ENCODE measurements at places on chromosomes 6 and 20. TPM values are rescaled to one million over a fixed set of nuclear protein-coding genes. Genes with fewer than 3 reads are reported as not detected.

Gene RAMACL
- total RNA-seq, result 8.0 TPM

Gene PPP1R16B
- total RNA-seq, result 22.1 TPM

Gene SPATA25
- total RNA-seq, result 1.3 TPM

Gene SULF2
- total RNA-seq, result 52.8 TPM

Gene IPCEF1
- 8.8 TPM for total RNA-seq

Gene EFCAB8
- 0.72 TPM for total RNA-seq

Gene YIPF3
- 100 TPM for total RNA-seq

Gene WFDC10B
- total RNA-seq, result not detected

Gene EDN1
- total RNA-seq, result 18.8 TPM

Gene SLC16A10
- 12.3 TPM for total RNA-seq

Gene GNAS-AS1
- 1.1 TPM for total RNA-seq

Gene SLC2A10
- total RNA-seq, result 17.7 TPM

Gene LKAAEAR1
- not detected for total RNA-seq

Gene DEFB114
- not detected for total RNA-seq

Gene LAMA4
- 134 TPM for total RNA-seq

Gene TMX4
- total RNA-seq, result 45.0 TPM

Gene TREM2
- total RNA-seq, result 62.2 TPM

Gene EMILIN3
- total RNA-seq, result not detected

Gene SGK2
- total RNA-seq, result 1.7 TPM

Gene MDFI
- total RNA-seq, result 11.0 TPM

Gene MUCL3
- 4.6 TPM for total RNA-seq

Gene OPRL1
- total RNA-seq, result 1.9 TPM

Gene BMP7
- total RNA-seq, result 1.2 TPM

Gene TJAP1
- total RNA-seq, result 31.2 TPM

Gene ASIP
- not detected for total RNA-seq

Gene RAET1L
- not detected for total RNA-seq

Gene CDSN
- total RNA-seq, result not detected

Gene SLC17A4
- not detected for total RNA-seq

Gene WFDC12
- 1.8 TPM for total RNA-seq

Gene SNRNP48
- total RNA-seq, result 10.2 TPM

Gene RAB23
- total RNA-seq, result 13.7 TPM

Gene KCNK15
- 1.1 TPM for total RNA-seq

Gene TCF21
- 56.2 TPM for total RNA-seq

Gene POM121L2
- total RNA-seq, result not detected

Gene THEMIS
- 3.0 TPM for total RNA-seq

Gene SEL1L2
- total RNA-seq, result not detected

Gene HLA-DOA
- total RNA-seq, result 25.2 TPM

Measured in upper lobe of right lung (tissue), 1 donor.